ENCODE measurements at places on chromosomes 5 and 9. TPM values are rescaled to one million over a fixed set of nuclear protein-coding genes. Genes with fewer than 3 reads are reported as not detected.

Gene TXN
- total RNA-seq: 178 TPM

Gene UNC5A
- total RNA-seq: 0.46 TPM

Gene PDE6A
- not detected for total RNA-seq

Gene KLHL3
- total RNA-seq: 2.9 TPM

Gene LEAP2
- not detected for total RNA-seq

Gene IL5
- not detected for total RNA-seq

Gene LCN12
- total RNA-seq: 0.55 TPM

Gene TEX48
- not detected for total RNA-seq

Gene SH3GL2
- 2.9 TPM for total RNA-seq

Gene TOR2A
- total RNA-seq: 12.2 TPM

Measured in PC-3 (cell line).